CD4-positive, alpha-beta memory T cell (primary cell): ENCODE measurements at places on chromosomes 12 and 14. TPM values are rescaled to one million over a fixed set of nuclear protein-coding genes. Genes with fewer than 3 reads are reported as not detected.

GRCh38 chr12:32918890-32919801, 22.6 kb upstream of the PKP2 start:
- DNase-seq = no peak

DNA sequence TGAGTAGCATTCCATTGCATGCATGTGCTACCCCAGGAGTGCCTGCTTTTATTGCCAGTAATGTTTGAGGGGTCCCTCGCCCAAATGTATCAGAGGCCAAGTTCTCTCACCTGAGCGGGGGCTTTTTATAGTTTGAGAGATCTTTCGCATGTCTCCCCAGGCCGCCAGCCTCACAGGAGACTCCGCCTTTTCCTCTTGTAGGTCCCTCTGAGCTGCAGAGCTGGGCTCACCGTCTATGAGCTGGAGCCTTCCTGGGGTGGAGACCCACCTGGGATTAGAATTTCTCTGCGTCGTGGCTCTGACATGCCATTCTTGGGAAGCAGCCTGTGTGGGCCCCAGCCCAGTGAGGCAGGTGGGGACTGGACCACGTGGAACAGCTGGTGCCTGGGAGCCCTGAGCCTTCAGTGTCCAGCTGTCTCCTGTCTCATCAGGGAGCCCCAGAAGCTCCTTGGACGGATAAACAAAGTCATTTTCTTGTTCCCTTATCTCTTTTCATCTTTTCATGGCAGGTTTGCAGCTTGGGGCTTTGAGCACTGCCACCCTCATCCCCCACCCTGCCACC, 261.7 kb upstream of the CRY1 start:
- DNase-seq = no peak

DNA sequence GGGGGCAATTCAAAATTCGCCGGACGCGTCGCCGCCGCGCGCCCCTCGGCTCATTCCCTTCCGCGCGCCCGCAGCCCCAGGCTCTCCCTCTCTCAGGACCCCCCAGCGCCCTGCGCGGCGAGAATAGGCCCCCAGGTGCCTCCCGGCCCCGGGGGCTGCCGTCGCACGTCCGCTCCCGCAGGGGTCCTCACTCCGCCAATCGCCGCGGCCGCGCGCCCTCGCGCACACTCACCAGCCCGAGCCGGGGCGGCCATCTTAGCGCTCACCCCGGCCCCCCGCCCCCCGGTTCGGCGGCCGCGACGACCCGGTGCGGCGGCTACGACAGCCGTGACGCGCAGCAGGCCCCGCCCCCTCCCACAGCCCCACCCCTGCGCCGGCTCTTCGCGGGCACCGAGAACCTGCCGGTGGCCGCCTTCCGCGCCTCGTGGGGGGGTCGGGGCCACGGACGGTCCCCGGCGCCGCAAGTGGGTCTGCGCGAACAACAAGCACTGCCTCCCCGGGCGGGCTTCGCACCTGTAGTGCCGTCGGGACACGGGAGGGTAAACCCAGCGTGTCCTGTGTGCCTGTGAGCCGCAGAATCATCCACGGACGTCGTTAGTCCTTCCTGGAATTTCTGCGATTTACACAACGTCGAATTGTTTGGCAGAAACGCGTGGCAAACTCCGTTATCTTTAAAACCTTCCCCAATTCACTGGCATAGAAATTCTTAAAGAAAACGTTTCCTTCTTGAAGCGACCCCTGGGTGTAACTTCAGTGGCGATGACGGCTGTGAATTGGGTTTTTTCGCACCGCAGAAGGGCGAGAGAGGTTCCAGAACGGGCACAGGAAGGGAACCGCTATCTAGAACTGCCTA, 2.5 kb downstream of the USP44 start:
- peak; percentile 66 for DNase-seq

GRCh38 chr14:68682166-68683103, 110.4 kb downstream of the ZFP36L1 start:
- peak; percentile 69 for DNase-seq

DNA sequence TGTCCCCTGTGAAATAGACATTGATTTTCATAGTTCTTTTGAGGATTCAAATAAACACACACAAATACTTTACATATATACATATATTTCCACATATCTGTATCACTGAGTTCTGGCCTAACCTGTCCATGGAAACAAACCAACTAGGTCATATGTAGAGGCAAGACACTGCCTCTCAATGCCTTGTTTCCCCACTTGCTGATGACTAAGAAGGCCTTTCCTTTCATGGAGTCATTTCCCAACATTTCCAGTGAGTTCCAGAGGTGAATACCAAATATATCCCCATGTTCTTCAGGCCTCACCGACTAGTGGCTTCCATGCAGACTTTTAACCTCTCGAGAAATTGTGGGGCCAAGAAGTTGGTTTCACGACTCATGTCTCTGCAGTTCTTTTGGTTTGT, 120.8 kb downstream of the DNAI7 start:
- no peak for DNase-seq

DNA sequence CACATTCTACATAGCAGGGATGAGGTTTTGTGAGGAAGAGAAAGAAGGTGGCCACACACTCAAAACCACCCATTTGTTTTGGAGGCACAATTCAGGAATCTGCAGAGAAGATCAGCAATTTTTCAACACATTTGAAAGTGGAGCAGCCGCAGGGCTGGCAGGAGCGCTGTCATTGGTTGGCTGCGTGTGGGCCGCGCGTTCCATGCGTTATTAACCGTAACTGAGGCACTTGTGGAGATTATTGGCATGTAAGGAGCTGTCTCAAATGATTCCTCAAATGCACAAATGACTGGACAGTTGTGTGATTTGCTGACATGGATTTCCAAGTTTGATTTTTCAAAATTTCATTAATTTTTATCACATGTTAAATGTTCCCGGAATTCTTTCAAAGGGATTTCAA, 318.5 kb downstream of the TMEM132D start:
- DNase-seq = no peak

GRCh38 chr14:106622200-106622745, 1095.9 kb downstream of the TMEM121 start:
- peak; percentile 35 for DNase-seq

Gene PTPRR
- not detected for total RNA-seq
